A673 (cell line): ENCODE measurements at places on chromosomes 3 and 15.

GRCh38 chr3:43616034-43616433, 5.8 kb downstream of the ANO10 start:
- H3K27ac ChIP-seq = no peak overlapping the region

GRCh38 chr15:88057836-88058235, 198.7 kb downstream of the NTRK3 start:
- no peaks in the 10 kb centered on the region for H3K27me3 ChIP-seq
- no peak overlapping the region for H3K4me3 ChIP-seq
- H3K36me3 ChIP-seq = no peaks in the 10 kb centered on the region
- DNase-seq = no peak
- H3K27ac ChIP-seq = no peak overlapping the region
- no peaks in the 10 kb centered on the region for H3K4me1 ChIP-seq

- H3K4me1 ChIP-seq = peaks cover 6% of the 10 kb centered on the region
- no peak overlapping the region for H3K4me3 ChIP-seq
- no peaks in the 10 kb centered on the region for H3K27me3 ChIP-seq
- no peak for DNase-seq
- H3K27ac ChIP-seq = no peak overlapping the region
These were observed 37.2 kb downstream of the WHAMM start for GRCh38 chr15:82846621-82847020.

DNA sequence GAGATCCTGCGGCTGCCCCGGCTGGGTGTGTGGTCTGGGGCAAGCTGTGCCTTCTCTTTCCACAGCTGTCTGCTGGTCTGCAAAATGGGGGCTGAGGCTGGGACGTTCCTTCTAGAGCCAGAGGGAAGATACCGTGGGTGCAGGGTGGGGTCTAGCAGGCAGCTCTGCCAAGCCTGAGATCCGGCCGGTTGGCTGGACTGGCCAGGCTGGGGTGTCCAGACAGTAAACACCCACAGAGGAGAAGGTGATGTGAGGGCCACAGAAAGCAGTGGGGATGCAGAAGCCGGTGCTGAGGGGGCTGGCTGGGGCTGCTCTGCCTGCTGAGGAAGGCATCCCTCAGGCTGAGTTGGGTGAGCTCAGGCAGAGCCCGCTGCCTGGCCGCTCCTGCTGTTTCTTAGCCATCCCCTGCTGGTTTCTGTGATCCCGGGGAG, 46.1 kb downstream of the FBLN2 start:
- H3K4me1 ChIP-seq = no peaks in the 10 kb centered on the region
- H3K27ac ChIP-seq = no peak overlapping the region
- H3K36me3 ChIP-seq = no peaks in the 10 kb centered on the region
- DNase-seq = no peak

- DNase-seq = peak; percentile 15
- no peaks in the 10 kb centered on the region for H3K36me3 ChIP-seq
- H3K4me3 ChIP-seq = no peak overlapping the region
- H3K27ac ChIP-seq = no peak overlapping the region
- no peaks in the 10 kb centered on the region for H3K27me3 ChIP-seq
- H3K4me1 ChIP-seq = peaks cover 15% of the 10 kb centered on the region
These were observed 26.9 kb upstream of the ZMAT3 start for GRCh38 chr3:179098388-179099077.

GRCh38 chr15:88674661-88675060, 35.8 kb downstream of the ISG20 start:
- H3K36me3 ChIP-seq = no peaks in the 10 kb centered on the region
- H3K27ac ChIP-seq = no peak overlapping the region
- DNase-seq = no peak
- peaks cover 20% of the 10 kb centered on the region for H3K27me3 ChIP-seq
- no peak overlapping the region for H3K4me3 ChIP-seq

GRCh38 chr15:101068961-101069653, 149.9 kb downstream of the LRRK1 start:
- no peaks in the 10 kb centered on the region for H3K36me3 ChIP-seq
- no peak overlapping the region for H3K4me3 ChIP-seq
- no peak overlapping the region for H3K27ac ChIP-seq
- H3K4me1 ChIP-seq = peaks cover 10% of the 10 kb centered on the region
- no peak for DNase-seq

DNA sequence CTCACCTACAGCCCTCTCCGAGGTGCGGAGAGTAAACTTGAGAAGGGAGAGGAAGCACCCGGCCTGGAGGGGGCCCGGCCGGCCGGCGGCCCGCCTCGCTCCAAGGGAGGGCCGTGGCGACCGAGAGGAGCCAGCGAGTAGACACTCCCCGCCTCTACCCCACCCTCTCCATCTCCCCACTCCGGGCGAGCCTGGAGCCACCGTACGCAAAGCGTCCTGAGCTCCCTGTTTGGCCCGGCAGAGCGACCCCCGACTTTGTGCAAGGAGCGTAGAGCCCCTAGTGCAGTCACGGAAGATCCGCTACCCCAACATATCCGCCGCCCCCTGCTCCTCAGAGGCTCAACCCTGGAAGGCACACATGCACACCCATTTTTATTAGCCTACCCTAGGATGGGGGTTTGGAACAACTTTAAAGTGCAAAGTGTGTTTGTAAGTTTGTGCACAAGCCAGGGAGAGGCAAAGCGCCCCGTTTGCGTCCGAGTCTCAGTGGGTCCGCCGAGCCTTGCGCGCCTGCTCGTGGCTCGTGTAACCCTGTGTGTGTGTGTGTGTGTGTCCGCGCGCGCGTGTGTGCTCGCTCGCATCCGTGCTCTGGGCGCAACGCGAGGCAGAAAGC, 508 bp upstream of the SMAD6 start:
- H3K27ac ChIP-seq = peak overlapping the region; percentile 82
- no peaks in the 10 kb centered on the region for H3K27me3 ChIP-seq
- DNase-seq = peak; percentile 84
- peaks cover 32% of the 10 kb centered on the region for H3K4me1 ChIP-seq

- DNase-seq = no peak
- H3K27ac ChIP-seq = peak overlapping the region; percentile 83
- peaks cover 4% of the 10 kb centered on the region for H3K36me3 ChIP-seq
- H3K4me3 ChIP-seq = no peak overlapping the region
These were observed 32.0 kb downstream of the SMAD3 start for GRCh38 chr15:67097424-67097823.

- H3K27ac ChIP-seq = no peak overlapping the region
- peaks cover 69% of the 10 kb centered on the region for H3K4me1 ChIP-seq
- no peaks in the 10 kb centered on the region for H3K27me3 ChIP-seq
- no peak for DNase-seq
- no peaks in the 10 kb centered on the region for H3K36me3 ChIP-seq
- H3K4me3 ChIP-seq = no peak overlapping the region
These were observed 169.0 kb upstream of the SLC24A5 start for GRCh38 chr15:47951781-47952180.

DNA sequence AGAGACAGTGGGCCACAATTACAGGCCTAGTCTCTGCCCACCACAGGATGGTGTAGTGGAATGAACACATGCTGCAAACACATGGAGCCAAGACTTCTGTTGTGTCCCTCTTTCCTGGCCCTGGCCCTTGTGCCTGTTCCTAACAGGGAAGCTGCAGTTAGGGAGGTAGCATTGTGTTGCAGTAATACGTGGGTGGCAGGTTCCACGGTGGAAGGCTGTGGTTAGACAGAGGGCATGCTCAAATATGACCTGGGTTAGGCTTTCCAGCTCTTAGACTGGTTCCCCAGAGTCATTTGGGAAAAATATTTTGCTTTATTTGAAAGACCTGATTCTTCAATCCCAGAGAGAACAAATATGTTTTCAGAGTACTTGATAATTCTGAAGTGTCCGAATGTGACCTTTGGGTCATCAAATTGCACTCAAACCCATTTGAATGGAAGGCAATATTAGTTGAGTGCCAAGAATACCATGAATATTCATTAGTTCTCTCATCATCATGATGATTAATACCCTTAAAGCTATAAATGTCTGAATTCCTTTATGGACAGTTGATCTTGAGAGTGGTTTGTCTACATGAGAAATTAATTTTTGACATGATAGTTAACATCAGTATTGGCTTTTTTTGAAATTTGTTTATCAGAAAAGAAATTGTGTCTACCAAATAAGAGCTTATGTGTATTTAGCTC, 28.5 kb downstream of the PLAAT1 start:
- H3K4me3 ChIP-seq = no peak overlapping the region
- no peaks in the 10 kb centered on the region for H3K27me3 ChIP-seq
- no peaks in the 10 kb centered on the region for H3K4me1 ChIP-seq
- H3K36me3 ChIP-seq = no peaks in the 10 kb centered on the region
- no peak for DNase-seq

GRCh38 chr3:111733856-111734255, 125.2 kb upstream of the PHLDB2 start:
- H3K4me3 ChIP-seq = no peak overlapping the region
- no peaks in the 10 kb centered on the region for H3K4me1 ChIP-seq
- H3K36me3 ChIP-seq = no peaks in the 10 kb centered on the region
- no peak overlapping the region for H3K27ac ChIP-seq

GRCh38 chr15:66940368-66940767, 125.0 kb upstream of the SMAD3 start:
- no peak overlapping the region for H3K4me3 ChIP-seq
- no peaks in the 10 kb centered on the region for H3K27me3 ChIP-seq
- no peak for DNase-seq
- H3K4me1 ChIP-seq = peaks cover 6% of the 10 kb centered on the region
- no peaks in the 10 kb centered on the region for H3K36me3 ChIP-seq
- no peak overlapping the region for H3K27ac ChIP-seq

DNA sequence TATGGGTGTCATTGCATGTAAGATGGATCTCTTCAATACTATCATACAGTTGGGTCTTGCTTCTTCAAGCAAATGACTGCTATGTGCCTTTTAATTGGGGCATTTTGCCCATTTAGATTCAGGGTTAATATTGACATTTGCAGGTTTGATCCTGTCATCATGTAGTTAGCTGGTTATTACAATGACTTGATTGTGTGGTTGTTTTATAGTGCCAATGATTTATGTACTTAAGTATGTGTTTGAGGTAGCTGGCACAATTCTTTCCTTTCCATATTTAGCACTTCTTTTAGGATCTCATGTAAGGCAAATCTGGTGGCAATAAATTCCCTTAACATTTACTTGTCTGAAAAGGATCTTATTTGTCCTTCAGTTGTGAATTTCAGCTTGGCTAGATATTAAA, 267.5 kb downstream of the VGLL3 start:
- no peaks in the 10 kb centered on the region for H3K36me3 ChIP-seq
- no peak overlapping the region for H3K27ac ChIP-seq
- H3K4me3 ChIP-seq = no peak overlapping the region
- H3K4me1 ChIP-seq = no peaks in the 10 kb centered on the region
- no peaks in the 10 kb centered on the region for H3K27me3 ChIP-seq

DNA sequence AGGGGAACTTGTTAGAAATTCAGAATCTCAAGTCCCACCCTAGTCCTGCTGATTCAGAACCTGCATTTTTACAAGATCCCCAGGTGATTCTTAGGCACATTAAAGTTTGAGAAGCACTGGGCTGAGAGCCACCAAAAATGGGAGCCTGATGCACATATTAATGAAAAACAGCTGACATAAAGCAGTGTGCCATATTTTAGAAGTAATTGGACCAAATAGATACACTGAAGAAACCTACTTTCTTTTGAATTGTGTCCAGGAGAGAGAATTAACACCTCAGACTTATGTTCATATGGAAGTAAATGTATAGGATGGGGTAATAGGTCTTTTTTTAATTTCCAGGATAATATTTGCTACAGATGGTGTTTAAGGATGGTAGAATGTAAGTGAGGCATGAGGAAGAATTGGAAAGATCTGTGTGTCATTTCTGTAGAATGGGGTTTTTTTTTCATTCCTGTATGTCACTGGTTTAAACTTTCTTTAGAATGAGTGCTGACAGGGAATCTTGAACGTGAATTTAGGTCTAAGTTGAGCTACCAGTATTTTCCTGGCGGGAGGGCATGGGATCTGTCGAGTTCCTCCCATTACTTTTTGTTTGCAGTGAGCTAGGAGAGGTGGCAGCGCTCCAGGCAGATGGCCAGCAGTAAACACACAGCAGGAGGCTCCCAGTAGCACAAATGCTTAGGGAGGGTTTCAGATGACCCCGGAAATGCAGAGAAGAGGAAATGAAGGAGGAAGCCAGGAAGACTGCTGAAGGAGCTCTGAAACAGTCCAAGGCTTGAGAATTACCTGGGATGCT, 185.6 kb downstream of the PLCL2 start:
- no peaks in the 10 kb centered on the region for H3K27me3 ChIP-seq
- H3K4me3 ChIP-seq = no peak overlapping the region
- H3K4me1 ChIP-seq = peaks cover 8% of the 10 kb centered on the region
- no peaks in the 10 kb centered on the region for H3K36me3 ChIP-seq
- H3K27ac ChIP-seq = no peak overlapping the region

DNA sequence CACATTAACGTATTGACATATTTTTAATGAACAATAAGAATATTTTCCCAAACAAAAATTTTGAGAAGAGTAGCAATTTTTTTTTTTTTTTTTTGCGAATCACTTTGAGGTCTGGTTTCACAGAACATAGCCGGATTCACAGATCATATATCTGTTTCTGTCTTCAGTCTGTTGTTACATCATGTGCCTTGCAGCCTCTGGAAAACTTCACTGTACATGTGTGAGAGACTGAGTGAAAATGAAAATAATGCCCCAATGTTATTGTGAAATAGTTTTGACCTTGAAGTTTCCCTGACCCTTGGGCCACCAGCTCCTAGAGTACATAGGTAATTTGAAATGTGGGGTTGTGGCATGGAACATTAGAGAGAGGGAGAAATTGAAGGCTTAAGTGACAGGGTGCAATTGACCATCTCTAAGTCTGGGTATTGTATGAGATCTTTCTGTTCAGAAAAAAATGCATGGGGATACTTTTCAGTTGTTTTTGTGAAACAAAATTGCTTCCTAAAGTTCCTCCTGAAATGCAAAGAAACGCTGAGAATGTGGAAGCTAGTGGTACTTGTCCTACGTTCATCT, 14.0 kb downstream of the ITPR1 start:
- no peaks in the 10 kb centered on the region for H3K36me3 ChIP-seq
- H3K27me3 ChIP-seq = no peaks in the 10 kb centered on the region
- H3K4me1 ChIP-seq = peaks cover 3% of the 10 kb centered on the region

- no peak for DNase-seq
- H3K4me3 ChIP-seq = no peak overlapping the region
- H3K27ac ChIP-seq = no peak overlapping the region
- H3K27me3 ChIP-seq = no peaks in the 10 kb centered on the region
- H3K4me1 ChIP-seq = no peaks in the 10 kb centered on the region
These were observed 55.8 kb upstream of the MYO5C start for GRCh38 chr15:52351206-52351908.

DNA sequence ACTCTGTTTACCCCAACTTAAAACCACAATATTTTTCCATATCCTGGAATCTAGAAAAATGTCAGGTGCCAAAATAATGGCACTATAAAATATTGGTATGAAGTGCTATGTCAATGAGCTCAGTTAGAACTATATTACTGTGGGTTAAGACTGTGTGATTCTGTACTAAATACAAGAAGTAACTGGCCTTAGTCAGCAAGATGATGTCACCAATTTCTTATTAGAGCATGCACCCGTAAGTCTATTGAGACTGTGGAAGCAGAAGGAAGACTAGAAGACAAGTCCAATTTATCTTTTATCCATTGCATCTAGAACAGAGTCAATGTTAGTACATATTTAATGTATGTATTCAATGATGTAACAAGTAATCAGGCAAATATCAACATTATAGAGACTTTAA, 25.0 kb downstream of the LRRC58 start:
- peaks cover 7% of the 10 kb centered on the region for H3K36me3 ChIP-seq
- no peak overlapping the region for H3K27ac ChIP-seq
- no peak overlapping the region for H3K4me3 ChIP-seq
- H3K27me3 ChIP-seq = no peaks in the 10 kb centered on the region
- no peak for DNase-seq
- no peaks in the 10 kb centered on the region for H3K4me1 ChIP-seq
